Activated CD8-positive, alpha-beta memory T cell treated with anti-CD3 and anti-CD28 coated beads for 36 hours (primary cell): ENCODE measurements at places on chromosomes 3 and 15. TPM values are rescaled to one million over a fixed set of nuclear protein-coding genes. Genes with fewer than 3 reads are reported as not detected.

DGKG gene
- 0.42 TPM for total RNA-seq

P2RY14 gene
- 1.0 TPM for total RNA-seq

GMPPB gene
- total RNA-seq, result 51.8 TPM

CILP gene
- total RNA-seq, result not detected

RTP3 gene
- total RNA-seq, result not detected

NRG4 gene
- not detected for total RNA-seq

CTDSPL gene
- total RNA-seq, result 1.6 TPM

ARNT2 gene
- total RNA-seq, result not detected

CCRL2 gene
- total RNA-seq, result 3.0 TPM

PPCDC gene
- 32.4 TPM for total RNA-seq

TFDP2 gene
- 26.6 TPM for total RNA-seq
